SIG-M5 (cell line): ENCODE measurements at places on chromosomes 4 and X.

DNA sequence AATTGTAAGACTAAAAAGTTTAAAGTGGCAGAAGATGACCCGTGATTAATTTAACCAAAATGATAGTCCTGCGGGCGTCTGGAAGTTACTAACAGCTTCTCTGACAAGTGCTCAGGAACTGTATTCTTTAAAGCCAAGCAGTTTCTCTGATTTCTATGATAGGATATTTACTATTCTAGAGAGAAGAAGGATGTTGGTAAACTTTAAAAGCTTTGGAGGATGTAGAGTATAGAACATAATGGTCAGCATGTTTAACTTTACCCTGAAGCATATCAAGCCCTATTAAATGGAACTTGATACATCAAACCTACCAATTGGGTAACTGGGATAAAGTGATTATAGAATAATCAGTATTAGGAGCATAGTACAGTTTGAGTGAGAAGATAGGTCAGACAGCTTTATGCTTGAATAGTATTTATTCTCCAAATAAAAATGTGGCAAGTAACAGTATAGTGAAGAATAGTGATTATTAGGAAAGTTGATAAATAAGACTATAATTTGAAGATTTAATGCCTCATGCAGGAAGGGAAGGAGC is 1.8 kb downstream of the STIM2 start:
- no peak for DNase-seq

- DNase-seq, result no peak
Observed at GRCh38 chr4:10084651-10085358, 31.8 kb downstream of the WDR1 start.

DNA sequence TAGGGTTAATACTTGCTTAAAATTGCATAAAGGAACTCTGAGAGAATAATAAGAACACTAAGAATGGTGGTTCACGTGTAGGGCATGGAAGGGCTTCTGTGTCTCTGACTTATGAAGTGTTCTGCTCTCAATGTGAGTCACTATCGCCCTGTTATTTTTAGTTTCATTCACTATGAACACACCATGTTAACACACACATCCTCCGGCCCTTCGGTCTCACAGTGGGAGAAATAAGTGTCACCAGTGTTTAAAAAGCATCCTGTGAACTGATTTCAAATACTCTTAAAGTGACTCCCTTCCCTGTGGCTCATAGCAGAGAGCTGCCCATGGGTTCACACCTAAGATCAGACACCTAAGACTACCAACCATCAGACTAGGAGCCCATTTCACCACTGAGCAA is 33.8 kb upstream of the FGFBP2 start:
- DNase-seq, result no peak

GRCh38 chrX:19715711-19716638 is 171.4 kb downstream of the SH3KBP1 start:
- no peak for DNase-seq

GRCh38 chr4:16860516-16860915 is 37.9 kb downstream of the LDB2 start:
- no peak for DNase-seq

DNA sequence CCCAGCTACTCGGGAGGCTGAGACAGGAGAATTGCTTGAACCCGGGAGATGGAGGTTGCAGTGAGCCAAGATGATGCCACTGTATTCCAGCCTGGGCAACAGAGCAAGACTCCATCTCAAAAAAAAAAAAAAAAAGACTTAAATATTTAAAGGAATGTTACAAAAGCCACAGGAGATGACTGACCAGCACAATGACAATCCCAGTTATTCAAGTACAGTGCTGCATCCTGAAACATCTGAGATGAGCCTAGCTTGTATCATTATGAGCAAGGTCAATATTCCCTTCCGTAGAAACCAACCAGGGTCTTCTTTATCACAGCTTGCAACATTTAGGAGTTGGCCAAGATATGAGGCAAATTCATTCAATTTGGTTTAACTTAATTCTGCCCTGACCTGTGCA is 38.6 kb downstream of the LNX1 start:
- no peak for DNase-seq

- no peak for DNase-seq
Observed at GRCh38 chr4:6017030-6017429, 1.2 kb downstream of the C4orf50 start.

- no peak for DNase-seq
Observed at GRCh38 chrX:56994375-56995270, 718 bp downstream of the SPIN3 start.

- DNase-seq, result no peak
Observed at GRCh38 chr4:158871335-158871724, 102.5 kb downstream of the FNIP2 start.

GRCh38 chrX:52874661-52875060 is 6.8 kb upstream of the XAGE3 start:
- no peak for DNase-seq

GRCh38 chr4:41181037-41181436 is 33.3 kb downstream of the APBB2 start:
- DNase-seq, result no peak

DNA sequence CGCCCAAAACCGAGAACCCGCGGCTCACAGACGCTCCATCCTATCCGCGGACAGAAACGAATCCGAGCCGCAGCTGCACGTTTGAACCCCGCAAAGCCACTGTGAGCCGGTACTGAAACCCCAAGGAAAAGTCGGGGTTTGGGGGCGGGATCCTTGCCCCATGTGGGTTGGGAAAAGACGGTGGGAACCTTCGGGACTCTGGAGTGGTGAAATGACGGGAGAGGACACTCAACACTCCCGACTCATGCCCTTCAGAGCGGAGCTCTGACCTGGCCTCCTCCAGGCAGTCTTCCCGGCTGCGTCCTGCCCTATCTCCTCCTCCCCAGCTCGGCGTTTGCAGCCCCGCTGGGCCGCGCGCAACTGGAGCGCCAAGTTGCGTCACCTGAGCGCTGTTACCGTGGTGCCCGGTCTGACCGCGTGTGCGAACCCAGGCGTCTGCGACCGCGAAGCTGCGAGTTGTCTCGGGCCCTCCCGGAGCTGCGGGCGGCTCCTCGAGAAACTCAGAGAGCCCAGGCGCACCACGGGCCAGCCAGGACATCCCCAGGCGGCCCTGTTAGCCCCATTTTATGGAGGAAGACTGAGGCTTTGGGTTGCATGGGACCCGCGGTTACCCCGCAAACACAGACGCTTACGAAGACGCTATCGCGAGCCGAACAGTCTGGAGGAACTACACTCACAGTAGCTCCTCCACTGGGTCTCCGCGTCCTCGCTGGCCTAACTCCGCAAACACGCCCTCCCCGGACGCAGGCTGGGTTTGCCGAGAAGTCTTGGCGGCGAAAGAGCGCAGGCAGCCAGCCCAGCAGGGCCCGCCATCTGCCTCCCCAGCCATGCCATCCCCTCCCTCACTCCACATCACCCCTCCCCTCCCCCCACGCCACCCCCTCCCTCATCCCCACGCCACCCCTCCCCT is 20.3 kb upstream of the HMX1 start:
- no peak for DNase-seq

GRCh38 chr4:140296335-140297220 is 76.9 kb upstream of the SCOC start:
- DNase-seq, result no peak

- DNase-seq, result no peak
Observed at GRCh38 chrX:147069926-147070325, 255.4 kb upstream of the CXorf51A start.

GRCh38 chr4:11857881-11858280 is 429.2 kb upstream of the HS3ST1 start:
- no peak for DNase-seq

- no peak for DNase-seq
Observed at GRCh38 chrX:39931529-39932282, 166.1 kb downstream of the BCOR start.
